ENCODE measurements at places on chromosomes 12 and 14.

DNA sequence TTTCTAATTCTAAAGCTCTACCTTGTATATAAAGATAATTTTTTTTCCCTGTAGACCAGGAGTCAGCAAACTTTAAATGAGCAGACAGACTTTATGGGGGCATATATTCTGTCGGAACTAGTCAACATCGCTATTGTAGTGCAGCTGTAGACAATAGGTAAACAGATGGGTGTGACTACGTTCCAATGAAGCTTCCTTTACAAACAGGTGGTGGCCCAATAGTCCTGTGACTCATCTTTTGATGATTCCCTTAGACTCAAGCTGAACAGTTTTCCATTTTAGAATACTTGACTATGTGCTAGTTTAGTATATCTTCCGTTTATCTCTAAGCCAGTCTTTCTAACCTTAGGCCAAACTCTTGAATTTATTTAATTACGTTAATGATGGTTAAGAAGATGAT, 16.3 kb downstream of the MUCL1 start:
- DNase-seq: no peak

DNA sequence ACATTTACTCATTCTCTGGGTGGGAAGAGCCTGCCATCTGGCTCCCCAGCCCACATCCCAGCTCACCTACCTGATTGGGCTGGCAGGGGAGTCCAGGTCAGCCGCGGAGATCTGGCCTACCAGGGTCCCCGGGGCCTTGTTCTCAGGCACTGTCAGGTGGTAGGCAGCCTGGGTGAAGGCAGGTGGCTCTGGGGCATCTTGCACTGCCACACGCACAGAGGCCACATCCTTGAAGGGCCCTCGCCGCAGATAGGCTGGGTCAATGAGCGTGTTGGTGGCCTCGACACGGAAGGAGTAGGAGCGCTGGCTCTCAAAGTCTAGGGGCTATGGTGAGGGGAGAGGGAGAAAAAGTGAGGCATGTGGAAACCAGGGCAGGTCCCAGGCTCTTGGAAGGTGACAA, 3.9 kb downstream of the CDH24 start:
- no peak for DNase-seq

GRCh38 chr12:7092229-7092985, at the start of gene C1R:
C1R (minus strand) TSS chr12:7092445; CDS start chr12:7092388, 57 bp downstream.
- DNase-seq: peak; percentile 12

DNA sequence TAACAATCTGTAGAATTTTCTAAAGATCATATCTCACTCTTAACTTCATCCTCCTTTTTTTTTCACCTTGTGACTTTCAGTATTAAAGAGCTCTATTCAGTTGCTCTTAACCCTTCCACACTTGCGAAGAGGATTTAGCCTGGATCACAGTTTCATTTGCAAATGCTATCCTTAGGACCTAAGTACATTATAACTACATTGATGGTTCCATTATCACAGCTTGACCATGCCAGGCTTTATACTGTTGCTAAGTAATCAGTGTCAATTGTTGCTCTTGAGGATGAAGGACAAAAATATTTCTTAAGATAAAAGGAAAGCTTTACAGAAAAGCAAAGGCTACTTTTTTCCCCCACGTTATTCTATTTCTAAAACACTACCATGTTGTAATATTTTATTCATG, 122.2 kb downstream of the PDZRN4 start:
- no peak for DNase-seq

DNA sequence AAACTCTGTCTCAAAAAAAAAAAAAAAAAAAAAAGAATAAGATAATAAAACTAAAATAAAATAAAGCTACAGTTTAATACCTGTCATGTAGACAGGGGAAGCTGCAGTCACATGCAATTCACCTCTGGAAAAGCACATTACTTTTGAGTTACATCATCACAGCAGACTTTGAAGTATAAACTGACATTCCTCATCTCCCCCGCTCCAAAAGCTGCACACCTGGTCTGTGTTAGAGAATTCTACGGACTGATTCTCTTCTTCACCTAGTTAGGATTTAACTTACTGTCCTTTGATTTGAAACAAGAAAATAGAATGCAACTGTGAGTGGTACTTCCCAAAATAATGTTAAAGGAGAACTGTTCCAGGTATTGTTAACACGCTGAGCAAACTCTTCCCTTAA, 25.1 kb downstream of the SPPL3 start:
- DNase-seq: no peak

DNA sequence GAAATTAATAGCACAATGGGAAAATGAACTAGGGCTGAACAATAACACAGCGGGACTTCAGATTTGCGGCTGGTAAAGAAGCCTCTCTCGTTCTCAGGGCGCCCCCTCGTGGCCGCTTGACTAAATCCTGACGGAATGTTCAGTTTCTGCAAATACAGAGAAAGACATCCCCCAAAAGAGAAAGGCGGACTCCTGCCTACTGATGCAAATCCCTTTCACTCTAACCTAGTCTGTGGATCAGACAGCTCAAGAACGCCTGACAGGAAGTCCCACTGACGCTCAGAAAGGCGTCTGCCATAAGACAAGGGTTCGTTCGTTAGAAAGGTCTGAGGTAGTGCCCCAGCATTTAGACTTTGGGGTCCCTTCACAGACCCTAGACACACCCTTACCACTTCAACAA, 2.5 kb downstream of the NUAK1 start:
- peak; percentile 88 for DNase-seq

GRCh38 chr14:93028724-93029076, 87.0 kb downstream of the ITPK1 start:
- DNase-seq: no peak

DNA sequence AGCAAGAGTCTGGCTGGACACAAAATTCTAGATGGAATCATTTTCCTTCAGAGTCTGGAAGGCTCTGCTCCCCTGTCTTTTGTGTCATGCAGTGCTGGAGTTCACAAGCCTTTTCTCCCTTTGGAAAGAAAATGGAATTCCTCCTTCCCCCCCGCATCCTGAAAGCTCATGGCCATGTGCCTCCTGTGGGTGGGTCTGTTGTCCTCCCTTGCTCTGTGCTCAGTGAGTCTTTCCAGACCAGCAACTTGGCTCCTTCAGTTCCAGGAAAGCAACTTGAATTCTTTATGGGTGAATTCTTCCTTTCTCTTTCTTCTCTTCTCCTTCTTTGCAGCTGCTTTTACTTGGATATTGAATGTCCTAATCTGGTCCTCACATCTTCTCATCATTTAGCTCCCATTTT, 70.2 kb downstream of the TUNAR start:
- DNase-seq: no peak

DNA sequence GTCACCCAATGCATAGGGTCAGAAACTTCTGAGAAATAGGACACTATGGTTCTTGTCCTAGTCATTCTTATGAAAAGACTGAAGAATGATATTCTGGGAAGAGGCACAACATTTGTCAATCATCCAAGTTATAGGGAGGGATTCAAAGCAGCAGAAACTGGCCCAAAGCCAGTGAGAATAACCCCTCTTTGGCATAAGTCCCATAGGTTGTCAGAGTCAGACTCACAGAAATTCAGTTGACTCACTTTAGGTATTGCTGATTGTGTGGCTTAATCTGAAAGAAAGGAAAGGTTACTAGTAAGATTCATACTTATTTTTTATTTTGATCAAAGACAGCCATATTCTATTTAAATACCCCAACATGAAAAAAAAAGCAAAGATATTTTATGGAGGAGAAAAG, 151.0 kb downstream of the SRGAP1 start:
- DNase-seq: no peak

DNA sequence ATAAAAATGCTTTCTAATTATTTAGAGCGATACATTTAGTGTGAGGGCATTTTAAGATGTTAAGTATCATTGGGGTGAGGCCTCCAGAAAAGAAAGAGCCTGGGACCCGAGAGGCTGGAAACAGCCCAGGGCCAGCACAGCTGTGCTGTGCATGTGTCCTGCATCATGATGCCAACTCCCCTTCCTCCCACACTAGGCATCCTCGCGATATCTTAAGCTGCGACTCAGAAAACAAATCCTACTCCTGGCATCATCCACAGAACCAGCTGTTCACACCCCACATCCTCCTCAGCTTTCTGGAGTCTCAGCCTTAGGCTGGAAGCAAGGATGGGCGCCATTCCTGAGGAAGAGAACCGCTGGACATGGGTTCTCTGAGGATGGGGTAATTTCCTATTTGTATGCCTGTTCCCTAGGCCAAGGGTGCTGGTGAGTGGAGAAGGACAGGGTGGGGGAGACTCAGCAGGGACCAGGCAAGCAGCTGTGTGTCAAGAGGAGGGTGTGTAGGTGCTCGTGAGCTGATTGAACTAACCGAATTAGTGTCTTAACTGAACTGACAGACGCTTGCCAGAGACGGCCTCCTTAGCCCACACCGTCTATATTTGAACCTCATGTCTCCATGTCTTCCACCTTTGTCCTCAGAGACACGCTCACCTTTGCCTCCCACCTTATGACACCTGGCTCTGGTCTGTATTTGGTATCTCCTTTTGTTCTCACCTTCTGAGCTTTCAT, 15.6 kb upstream of the MCRS1 start:
- no peak for DNase-seq

DNA sequence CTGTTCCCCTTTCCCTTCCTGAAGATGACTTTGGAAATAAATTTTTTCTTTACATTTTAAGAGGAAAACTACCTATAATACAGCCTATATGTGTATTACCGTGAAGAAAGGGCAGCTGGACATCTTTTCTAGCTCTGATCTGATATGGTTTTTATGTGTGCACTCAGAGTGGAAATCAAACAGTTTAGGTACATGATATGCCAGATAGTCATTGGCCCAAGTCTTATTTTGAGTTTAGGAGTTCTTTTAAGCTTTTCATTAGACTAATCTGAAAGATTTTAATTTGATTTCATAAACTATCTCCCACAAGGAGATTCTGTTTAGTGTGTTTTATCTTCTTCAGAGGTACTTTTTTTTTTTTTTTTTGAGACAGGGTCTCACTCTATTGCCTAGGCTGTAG, 48.8 kb downstream of the KIAA0586 start:
- DNase-seq: no peak

DNA sequence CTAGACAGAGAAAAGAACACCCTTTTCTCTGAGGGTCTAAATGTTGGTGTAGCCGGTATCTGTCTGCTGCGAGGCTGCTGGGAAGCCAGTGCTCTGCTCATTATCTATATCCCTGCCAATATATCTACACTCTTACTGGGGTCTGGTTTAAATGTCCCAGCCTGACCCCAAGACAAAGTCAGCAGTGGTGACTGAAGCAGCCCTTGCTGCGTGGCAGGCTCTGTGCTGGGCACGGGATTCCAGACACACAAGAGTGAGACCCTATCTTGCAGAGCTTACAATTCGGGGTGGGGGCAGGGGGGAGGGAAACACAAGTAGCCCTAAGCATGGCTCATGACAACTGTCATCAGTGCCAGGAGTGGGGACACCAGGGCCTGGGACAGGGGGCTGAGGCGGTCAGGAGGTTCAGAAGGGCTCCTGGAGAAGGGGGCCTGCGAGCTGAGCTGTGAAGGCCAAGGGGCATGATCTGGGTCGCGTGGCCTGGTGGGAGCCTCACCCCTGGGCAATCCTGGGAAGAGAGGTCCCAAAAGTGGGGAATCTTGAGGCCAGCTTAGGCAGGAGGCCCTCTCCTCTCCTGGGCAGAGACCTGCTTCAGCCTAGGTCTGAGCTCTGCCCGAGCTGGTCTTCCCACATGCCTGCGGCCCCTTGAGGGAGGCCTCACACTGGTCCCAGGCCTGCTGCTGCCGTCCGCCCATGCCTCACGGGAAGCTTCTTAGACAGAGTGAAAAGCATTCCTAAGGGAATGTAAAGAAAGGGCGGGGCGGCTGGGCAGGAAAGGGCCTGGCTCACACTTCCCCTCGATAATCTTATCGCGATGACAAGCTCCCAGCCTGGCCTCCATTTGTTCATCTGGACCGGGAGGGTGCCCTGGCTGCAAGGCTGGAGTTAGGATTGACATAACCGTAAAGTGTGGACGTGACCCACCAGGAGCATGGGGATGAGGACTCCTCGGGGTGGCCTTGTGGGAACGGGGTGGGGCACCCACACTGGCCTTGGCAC, 7.3 kb upstream of the RCOR1 start:
- no peak for DNase-seq

DNA sequence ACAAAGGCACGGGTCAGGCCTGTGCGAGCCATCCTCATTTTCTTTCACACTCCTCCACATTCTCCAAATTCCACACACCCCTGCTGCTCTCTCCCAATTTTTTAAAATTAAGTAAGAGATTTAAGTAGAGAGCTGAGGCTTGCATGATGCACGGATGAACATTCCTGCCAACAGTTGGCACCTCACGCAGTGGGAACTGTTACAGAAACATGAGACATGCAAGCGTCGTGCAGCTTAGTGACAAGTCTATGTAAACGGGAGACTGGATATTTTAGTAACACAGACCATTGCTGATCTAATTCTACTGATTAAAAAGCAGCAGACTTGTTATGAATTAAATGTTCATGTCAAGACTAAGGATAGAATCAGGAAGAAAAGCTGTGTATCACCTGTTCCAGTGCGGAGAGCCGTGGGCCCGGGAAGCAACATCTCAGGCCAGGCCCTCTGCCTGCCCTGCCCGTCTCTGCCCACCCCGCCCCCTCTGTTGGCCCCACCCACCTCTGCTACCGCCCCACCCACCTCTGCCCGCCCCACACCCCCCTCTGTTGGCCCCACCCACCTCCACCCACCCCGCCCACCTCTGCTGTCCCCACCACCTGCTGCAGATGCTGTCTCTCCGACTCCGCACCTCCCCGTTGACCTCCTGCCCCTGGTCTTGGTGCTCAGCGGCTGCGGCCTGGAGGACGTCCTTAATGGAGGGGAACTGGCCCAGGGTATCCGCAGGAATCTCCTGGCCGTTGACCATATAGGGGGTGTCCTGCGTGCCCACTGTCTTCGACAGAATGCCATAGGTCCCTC, 21.2 kb downstream of the GOLGA3 start:
- DNase-seq: no peak

DNA sequence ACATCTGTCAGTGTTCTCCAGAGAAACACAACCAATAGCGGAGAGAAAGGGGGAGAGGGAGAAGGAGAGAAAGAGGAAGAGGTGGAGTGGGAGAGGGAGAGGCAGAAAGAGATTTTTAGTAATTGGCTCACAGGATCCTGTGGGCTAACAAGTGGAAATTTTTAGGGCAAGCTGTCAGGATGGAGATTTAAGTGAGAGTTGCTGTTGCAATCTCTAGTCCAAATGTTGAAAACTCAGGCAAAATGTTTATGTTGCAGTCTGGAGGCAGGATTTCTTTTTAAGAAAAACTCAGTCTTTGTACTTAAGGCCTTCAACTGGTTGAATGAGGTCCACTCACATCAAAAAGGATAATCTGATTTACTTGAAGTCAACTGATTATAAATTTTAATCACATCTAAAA, 12.5 kb upstream of the GLIPR1L2 start:
- DNase-seq: no peak

DNA sequence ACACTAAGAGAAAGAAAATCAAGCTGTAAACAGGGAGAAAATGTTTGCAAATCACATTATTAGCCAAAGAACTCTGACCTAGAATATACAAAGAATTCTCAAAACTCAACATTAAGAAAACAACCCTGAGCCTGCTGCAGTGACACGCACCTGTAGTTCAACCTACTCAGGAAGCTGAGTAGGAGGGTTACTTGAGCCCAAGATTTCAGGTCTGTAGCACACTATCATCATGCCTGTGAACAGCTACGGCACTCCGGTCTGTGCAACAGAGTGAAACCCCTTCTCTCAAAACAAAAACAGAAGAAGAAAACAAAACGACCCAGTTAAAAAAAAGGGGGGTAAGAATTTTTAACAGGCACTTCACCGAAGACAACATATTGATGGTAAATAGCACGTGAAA, 20.8 kb downstream of the SAV1 start:
- no peak for DNase-seq

- no peak for DNase-seq
Observed at GRCh38 chr12:84243686-84244085, 668.9 kb downstream of the SLC6A15 start.
